GM23338 (cell line): ENCODE measurements at places on chromosomes 2 and 18. TPM values are rescaled to one million over a fixed set of nuclear protein-coding genes. Genes with fewer than 3 reads are reported as not detected.
A peak's percentile ranks its signal among the peaks of the same experiment; 100 is the strongest.

- no peak overlapping the region for H3K4me3 ChIP-seq
- no peaks in the 10 kb centered on the region for H3K27me3 ChIP-seq
- DNase-seq = no peak
- peaks cover 28% of the 10 kb centered on the region for H3K4me1 ChIP-seq
Observed at GRCh38 chr2:235270956-235271355, 222.9 kb upstream of the AGAP1 start.

C2orf42 gene
- total RNA-seq = 6.9 and 12.7 TPM in 2 replicates

GRCh38 chr2:162457046-162457445 lies 113.1 kb downstream of the GCA start:
- no peak overlapping the region for H3K4me3 ChIP-seq
- no peaks in the 10 kb centered on the region for H3K4me1 ChIP-seq
- no peak for DNase-seq
- no peak overlapping the region for H3K27ac ChIP-seq
- H3K27me3 ChIP-seq = no peaks in the 10 kb centered on the region

DNA sequence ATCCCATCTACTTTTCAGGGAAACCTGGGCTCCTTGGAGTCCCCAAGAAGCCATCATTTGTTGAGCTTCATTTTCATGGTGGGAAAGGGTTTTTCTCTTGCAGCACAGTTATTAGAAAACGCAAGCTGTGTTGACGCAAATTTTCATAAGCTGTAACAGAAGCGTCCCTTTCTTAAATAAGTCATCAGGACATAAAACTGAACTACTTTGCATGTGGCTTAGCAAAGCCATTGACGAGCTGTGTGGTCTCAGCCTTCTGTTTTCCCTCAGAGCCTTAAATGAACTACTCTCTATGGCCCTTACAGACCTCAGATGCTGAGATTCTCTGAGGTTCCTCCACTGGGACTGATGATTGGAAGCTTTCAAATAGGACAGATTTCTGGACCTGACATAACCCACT lies 85.1 kb downstream of the ARL4C start:
- H3K27ac ChIP-seq = no peak overlapping the region
- no peaks in the 10 kb centered on the region for H3K27me3 ChIP-seq
- H3K4me1 ChIP-seq = no peaks in the 10 kb centered on the region

PCBP1 gene
- 212 and 254 TPM in 2 replicates for total RNA-seq

DNA sequence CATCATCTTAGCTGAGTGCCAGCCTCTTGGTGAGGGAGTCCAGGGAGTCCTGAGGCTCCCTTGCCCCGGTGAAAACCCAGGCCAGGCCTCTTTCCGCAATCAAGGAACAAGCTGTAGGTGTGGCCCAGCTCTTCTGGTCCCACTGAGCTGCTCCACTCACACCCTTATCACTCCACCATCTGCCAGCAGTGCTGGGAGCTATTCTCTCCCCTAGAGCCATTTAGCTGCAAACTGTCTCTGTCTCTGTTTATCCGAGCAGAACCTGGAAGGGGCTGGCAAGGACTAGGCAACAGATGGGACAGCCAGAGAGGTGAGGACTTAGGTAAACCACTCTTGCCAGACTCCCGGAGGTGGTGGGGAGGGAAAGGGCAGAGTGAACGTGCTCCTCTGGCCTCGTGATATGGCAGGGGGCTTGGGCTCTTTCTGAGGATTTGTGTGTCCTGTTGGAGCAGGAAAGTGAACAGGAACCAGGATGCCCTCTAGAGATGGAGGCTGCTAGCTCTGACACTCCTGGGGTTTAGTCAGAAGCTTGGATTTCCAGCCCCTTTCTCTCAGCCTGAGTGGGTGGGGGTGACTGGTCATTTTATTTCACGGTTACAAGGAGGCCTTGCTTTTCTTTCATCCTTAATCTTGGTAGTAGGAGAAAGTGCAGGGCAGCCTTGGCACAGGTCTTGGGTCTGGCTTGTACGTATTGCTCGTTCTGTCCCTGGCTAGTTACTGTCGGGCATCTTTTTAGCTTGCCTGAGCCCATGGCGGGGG lies 19.6 kb downstream of the B3GNT2 start:
- DNase-seq = no peak
- H3K4me3 ChIP-seq = no peak overlapping the region
- peaks cover 69% of the 10 kb centered on the region for H3K4me1 ChIP-seq

TEX261 gene
- 17.5 and 22.8 TPM in 2 replicates for total RNA-seq

DNA sequence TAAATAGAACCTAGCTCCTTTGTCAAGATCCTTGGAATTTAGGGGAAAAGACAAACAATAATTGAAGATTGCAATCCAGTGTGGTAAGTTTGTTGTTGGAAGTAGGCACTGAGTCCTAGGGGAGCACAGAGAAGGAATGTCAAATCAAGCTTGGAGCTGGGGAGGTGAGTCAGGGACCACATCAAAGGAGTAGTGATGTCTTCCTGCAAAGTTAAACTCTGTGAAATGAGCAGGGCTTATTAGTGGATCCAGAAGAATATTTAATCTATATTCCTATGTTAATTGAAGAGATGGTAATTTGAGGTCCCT lies 41.7 kb upstream of the NABP1 start:
- H3K4me3 ChIP-seq = no peak overlapping the region
- no peaks in the 10 kb centered on the region for H3K27me3 ChIP-seq
- DNase-seq = no peak
- no peak overlapping the region for H3K27ac ChIP-seq
- H3K36me3 ChIP-seq = no peaks in the 10 kb centered on the region

DNA sequence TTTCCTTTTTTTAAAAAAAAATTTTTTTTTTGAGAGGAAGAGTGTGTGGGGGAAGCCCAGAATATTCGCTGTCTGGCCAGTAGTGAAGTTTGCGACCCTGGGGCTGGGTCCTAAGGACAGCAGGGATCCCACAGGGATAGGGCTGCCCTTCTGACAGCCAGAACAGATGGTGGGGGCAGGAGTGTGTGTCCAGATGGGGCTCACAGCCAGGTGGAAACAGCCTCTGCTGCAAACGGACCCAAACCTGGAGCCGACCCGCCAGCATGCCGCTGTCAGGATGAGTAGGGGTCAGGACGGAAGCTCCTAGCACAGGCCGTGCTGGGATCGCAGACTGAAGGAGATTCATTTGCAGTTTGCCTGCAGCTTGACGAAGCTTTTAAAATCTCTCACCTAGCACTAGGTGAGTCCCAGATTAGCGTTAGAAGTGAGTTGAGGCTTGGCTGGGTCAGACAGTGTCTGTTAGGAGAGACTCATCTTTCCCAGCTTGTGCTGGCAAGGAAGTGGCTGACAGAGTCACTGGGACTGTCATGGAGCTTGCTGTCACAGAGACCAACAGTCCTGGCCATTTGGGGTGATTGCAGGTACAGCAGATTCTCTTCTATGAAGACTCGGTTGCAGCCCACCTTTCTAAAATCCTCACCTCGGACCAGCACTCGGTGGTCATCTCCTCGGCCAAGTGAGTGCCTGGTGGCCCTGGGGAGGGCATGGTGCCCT lies 93.4 kb downstream of the DGKD start:
- no peaks in the 10 kb centered on the region for H3K36me3 ChIP-seq
- no peak for DNase-seq
- no peak overlapping the region for H3K4me3 ChIP-seq
- H3K4me1 ChIP-seq = no peaks in the 10 kb centered on the region
- no peak overlapping the region for H3K27ac ChIP-seq

DNA sequence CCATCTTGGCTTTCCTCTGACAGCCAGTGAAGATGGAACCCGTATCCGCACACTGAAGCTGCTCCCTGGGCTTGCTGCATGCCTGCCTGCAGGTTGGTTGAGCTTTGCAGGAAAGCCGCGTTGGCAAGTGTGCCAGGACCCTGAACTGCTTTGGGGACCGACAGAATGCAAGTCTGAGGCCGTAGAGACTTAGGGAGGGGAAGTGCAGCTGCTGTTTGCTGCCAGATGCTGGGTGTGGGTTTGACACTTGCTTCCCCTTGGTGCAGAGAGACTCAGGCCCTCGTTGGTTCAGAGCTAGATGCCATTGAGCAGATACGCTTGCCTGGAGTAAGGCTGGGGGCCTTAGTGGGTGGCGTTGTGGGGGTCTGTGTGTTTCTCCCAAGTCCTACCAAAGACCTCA lies 13.1 kb upstream of the PHLPP1 start:
- no peaks in the 10 kb centered on the region for H3K27me3 ChIP-seq
- no peak for DNase-seq
- no peaks in the 10 kb centered on the region for H3K4me1 ChIP-seq

DNA sequence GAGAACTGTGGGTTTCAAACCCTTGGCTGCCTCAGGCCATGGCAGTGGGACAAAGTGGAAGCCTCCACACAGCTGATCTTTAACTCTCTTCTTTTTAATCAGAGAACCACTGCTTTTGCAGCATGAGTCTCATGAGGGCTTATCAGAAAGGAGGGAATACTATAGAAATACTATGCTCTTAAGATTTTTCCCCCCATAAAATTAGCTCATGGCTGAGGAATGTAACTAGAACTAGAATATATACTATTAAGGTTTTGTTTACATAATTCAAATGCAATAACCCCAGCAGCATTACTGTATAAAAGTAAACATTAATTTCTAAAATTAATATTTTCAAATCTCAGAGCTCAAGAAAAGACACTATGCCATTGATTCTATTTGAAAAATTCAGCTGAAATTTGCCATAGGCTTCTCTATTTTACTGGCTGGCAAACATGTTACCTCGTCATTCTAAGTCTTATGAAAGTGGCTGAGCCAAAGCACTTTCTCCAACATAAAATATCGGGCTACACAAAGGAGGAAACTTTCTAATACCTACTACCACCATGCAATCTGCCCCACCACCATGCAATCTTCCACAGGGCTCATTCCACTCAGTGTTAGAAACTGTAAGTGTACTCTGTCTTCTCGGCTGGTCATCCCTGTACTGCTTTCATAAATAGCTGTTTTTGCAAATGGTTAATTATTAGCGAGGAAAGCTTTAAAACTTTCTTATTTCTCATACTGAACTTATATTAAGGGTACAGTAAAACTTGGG lies 42.5 kb downstream of the WDR35 start:
- H3K27ac ChIP-seq = no peak overlapping the region
- no peak overlapping the region for H3K4me3 ChIP-seq
- DNase-seq = no peak
- no peaks in the 10 kb centered on the region for H3K27me3 ChIP-seq
- H3K4me1 ChIP-seq = peaks cover 28% of the 10 kb centered on the region

DNA sequence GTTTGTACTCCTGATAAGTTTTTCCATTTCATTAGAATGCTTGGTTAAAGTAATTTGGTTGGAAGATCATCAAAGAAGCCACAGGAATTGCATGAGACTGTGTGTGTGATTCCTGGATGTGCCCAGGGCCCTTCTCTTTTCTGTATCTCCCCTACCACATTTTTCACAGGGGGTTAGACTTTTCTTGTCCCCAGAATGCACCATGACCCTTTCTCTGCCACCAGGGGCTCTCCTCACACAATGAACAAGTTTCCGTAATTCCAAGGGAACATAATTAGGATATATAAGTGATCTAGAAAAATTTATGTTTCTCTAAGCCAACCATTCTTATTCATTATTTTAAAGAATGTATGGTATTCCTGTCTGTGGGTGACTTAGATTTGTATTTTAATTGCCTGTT lies 291.8 kb downstream of the NEDD4L start:
- peak; percentile 44 for DNase-seq
- H3K4me1 ChIP-seq = peaks cover 51% of the 10 kb centered on the region
- H3K27me3 ChIP-seq = no peaks in the 10 kb centered on the region
- H3K4me3 ChIP-seq = no peak overlapping the region
- no peak overlapping the region for H3K27ac ChIP-seq

CNNM3 gene
- total RNA-seq = 22.8 and 25.7 TPM in 2 replicates

DNA sequence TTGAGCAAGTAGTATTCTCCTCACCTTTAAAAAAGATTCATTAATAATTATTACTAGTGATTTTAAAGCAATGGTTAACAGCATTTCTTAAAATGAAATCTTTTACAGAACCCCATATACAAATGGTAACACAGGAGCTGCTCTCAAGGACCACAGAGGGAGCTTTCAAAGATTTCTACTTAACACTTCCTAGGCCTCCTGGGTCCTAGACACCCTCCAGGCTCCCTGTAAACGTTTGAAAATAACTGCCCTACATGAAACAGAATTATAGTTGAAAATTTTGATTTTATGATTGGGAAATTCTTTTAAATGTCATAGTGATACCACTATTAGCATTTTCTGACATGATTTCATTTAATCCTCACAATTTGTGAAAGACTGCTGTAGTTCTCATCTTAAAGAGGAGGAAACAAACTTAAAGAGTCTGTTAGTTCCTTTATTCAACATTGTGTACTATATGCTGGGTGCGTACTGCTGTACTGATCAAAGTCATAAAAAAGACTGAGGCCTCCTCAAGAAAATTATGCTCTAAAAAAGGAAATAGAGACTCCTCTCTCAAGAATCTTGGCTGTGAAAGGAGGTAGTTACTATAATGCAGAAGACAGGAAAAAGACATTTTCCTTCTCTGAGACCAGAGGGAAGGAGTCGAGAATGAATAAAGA lies 10.6 kb downstream of the CUL3 start:
- peak; percentile 43 for DNase-seq
- H3K4me1 ChIP-seq = peaks cover 84% of the 10 kb centered on the region
- no peak overlapping the region for H3K27ac ChIP-seq
- no peaks in the 10 kb centered on the region for H3K27me3 ChIP-seq
- H3K4me3 ChIP-seq = 0 out of 2 replicates have a peak overlapping the region, but pooled peaks have one; percentile 11
- no peaks in the 10 kb centered on the region for H3K36me3 ChIP-seq
